ENCODE measurements at places on chromosomes 12 and 14.

GRCh38 chr14:98227000-98227726, 1044.8 kb downstream of the BCL11B start:
- DNase-seq = peak; percentile 44

DNA sequence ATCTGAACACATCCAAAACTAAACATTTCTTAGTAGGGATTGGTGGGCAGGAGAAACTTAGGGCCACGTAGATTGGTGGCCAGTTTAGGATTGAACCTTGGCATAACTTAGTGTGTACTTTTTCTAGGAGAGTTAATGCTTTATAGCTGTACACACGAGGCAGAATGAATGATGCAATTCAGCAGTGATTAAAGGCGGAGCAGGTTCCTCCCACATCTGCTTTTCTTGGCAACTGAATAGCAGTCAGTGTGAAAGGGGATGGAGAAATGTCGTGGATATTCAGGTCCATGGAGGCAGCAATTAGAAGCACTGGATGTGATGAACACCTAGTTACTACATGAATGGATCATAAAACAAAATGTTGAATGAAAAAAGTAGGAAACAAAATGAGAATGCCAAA, 493.8 kb downstream of the FUT8 start:
- no peak for DNase-seq

GRCh38 chr14:77224212-77224611, 42.6 kb downstream of the TMEM63C start:
- no peak for DNase-seq

DNA sequence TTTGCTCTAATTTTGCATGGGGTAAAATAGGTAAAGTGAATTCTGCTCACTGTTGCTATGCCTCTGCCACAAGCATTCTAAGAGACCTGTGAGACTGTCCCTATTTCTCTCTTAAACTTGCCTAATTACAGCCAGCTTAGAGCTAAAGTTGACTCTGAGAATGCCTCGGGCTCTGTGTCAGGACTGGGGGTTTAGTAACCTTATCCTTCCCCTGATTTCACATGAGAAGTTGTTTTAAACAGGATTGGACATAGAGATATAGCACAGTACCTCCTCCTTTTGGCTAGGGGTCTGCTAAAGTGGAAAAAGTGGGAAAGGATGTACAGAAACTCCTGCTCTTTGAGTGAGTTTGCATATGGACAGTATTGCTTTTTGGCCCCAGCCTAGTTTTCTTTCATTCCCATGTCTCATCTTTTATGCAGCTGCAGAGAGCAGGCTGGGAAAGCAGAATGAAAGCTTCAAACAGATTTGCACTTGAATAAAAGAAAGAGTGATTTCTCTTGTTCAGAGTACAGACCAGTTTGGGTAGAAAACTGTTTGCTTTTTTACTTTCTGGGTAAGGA, 122.0 kb downstream of the RAD51B start:
- no peak for DNase-seq

- no peak for DNase-seq
These were observed 38.3 kb upstream of the GRIP1 start for GRCh38 chr12:66717036-66717673.
